ENCODE measurements at places on chromosomes 4 and X.

DNA sequence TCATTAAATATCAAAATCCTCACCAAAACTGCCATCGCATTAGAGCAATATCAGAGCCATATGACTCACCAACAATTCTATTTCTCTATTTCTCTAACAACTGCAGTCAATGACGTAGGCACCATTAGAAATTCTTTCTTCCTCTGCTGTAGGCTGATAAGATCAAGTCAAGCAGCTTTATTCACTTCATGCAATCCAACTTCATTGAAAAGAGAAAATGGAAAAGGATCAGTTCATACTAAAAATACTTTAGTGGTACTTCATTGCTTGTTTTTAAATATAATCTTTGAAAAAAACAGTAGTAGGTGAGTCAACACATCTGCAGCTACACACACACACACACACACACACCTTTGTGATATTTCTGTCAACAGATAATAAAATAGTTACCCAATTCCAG is 345.3 kb upstream of the TENM3 start:
- DNase-seq: no peak

DNA sequence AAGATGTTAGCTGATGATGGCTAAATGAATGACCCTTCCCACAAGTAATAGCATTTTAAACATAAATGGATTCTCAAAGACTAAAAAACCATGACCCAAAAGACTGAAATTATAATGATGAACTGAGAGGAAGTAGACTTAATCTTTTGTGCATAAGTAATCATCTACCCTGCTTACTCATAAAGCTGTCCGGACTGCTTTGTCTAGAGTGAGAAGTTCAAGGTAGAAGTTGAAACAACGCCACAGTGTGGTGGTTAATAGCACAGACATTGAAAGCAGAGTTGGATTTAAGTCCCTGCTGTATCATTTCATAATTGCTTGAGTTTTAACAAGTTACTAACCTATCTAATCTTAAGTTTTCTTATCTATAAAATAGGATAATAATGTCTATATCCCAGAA is 346.6 kb downstream of the CENPC start:
- DNase-seq: no peak

GRCh38 chr4:80322716-80323115 is 12.8 kb upstream of the CFAP299 start:
- no peak for DNase-seq

DNA sequence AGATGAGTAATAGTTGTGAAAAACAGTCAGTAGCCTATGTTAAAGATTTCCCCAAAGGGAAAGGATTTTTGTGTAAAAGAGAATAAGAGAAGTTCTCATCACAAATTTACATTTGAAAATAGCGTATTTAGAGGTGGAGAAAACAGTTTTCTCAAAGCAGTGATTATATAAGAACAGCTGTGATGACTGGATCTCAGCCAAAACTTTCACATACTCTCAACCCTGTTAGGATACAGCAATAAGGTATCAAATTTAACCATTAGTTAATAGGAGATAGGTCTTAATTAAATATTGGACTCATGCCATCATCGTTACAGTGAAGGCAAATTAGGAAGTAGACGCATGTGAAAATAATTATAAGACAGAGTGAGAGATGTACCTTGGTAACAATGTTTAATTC is 622.7 kb downstream of the PCDH18 start:
- no peak for DNase-seq

- no peak for DNase-seq
These were observed 7.4 kb upstream of the TNIP2 start for GRCh38 chr4:2763511-2763967.
